ENCODE measurements at places on chromosomes 7 and 10. TPM values are rescaled to one million over a fixed set of nuclear protein-coding genes. Genes with fewer than 3 reads are reported as not detected.

Gene CRHR2
- not detected for total RNA-seq

Gene C10orf67
- 0.17 TPM for total RNA-seq

Gene TMEM236
- total RNA-seq, result 0.05 TPM

Gene FMC1
- total RNA-seq, result 39.0 TPM

Gene CYP2W1
- 0.05 TPM for total RNA-seq

Gene FAM204A
- total RNA-seq, result 45.6 TPM

Gene BCL7B
- 66.8 TPM for total RNA-seq

Gene NKX6-2
- total RNA-seq, result 0.46 TPM

Gene WDR86
- total RNA-seq, result 0.15 TPM

Gene CFAP43
- total RNA-seq, result 0.36 TPM

Gene RBP3
- total RNA-seq, result not detected

Gene TIMM23B
- total RNA-seq, result 14.8 TPM

Gene DNAJB9
- total RNA-seq, result 10.2 TPM

Gene TUBAL3
- total RNA-seq, result 0.19 TPM

Gene PROSER2
- total RNA-seq, result 41.8 TPM

Gene UCMA
- not detected for total RNA-seq

Gene PON1
- 0.64 TPM for total RNA-seq

Gene PAX4
- total RNA-seq, result not detected

Gene TEX47
- total RNA-seq, result not detected

Gene ADCY1
- 2.4 TPM for total RNA-seq

Gene TMEM176A
- not detected for total RNA-seq

Gene SYCE1
- total RNA-seq, result not detected

Gene CDHR1
- 0.07 TPM for total RNA-seq

Gene MYPN
- total RNA-seq, result 2.0 TPM

Gene C7orf57
- total RNA-seq, result 0.18 TPM

Gene CFTR
- total RNA-seq, result not detected

Gene SNX10
- total RNA-seq, result 4.5 TPM

Gene SAP25
- total RNA-seq, result 0.39 TPM

Gene CCDC172
- total RNA-seq, result not detected

Gene NUTM2E
- total RNA-seq, result 0.25 TPM

Gene CTNNA3
- not detected for total RNA-seq

Gene CHST12
- total RNA-seq, result 9.9 TPM

Gene TAF5
- 2.4 TPM for total RNA-seq

Gene LIPA
- 51.3 TPM for total RNA-seq

Gene GPR15LG
- total RNA-seq, result not detected

Gene LLCFC1
- total RNA-seq, result not detected

Gene HBP1
- 12.0 TPM for total RNA-seq

Gene NPTX2
- total RNA-seq, result 0.13 TPM

Gene GPC2
- total RNA-seq, result 0.84 TPM

Gene NIPSNAP2
- total RNA-seq, result 42.8 TPM

Gene HTR5A
- not detected for total RNA-seq

Gene EBLN1
- not detected for total RNA-seq

Gene GTF2I
- 86.0 TPM for total RNA-seq

Gene ANKRD30A
- 0.31 TPM for total RNA-seq

Gene CLDN12
- 26.9 TPM for total RNA-seq

Gene NACAD
- 0.19 TPM for total RNA-seq

Gene ZNF503
- 11.0 TPM for total RNA-seq

Gene IFIT1B
- total RNA-seq, result not detected

Gene OPN4
- not detected for total RNA-seq

Data from A549 treated with GW870086 at 1 μM for 4 hours (cell line).